ENCODE measurements at places on chromosomes 16 and 17.

- DNase-seq, result no peak
Observed at GRCh38 chr17:726271-726919, 6.0 kb upstream of the TLCD3A start.

GRCh38 chr16:84416407-84417321, 48.3 kb downstream of the ATP2C2 start:
- DNase-seq, result no peak

- no peak for DNase-seq
Observed at GRCh38 chr17:69358688-69359596, 32.0 kb upstream of the ABCA5 start.

DNA sequence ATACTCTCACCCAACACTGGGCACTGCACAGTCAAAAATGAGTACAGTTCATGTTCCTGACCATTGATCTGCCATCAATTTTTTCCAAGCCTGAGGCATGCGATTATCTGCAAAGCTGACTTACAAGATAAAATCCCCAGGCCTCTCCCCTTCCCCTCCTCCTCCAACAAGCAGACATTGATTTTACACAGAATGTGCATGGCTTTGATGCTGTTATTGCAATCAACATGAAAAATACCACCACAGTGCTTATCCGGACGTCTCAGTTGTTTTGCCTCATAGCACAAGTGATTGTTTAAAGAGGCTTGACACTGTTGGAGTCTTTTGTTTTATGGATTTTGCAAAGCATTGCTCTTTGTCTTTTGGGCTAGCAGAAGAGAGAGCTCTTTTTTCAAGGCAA, 163.8 kb downstream of the TOX3 start:
- DNase-seq, result no peak

DNA sequence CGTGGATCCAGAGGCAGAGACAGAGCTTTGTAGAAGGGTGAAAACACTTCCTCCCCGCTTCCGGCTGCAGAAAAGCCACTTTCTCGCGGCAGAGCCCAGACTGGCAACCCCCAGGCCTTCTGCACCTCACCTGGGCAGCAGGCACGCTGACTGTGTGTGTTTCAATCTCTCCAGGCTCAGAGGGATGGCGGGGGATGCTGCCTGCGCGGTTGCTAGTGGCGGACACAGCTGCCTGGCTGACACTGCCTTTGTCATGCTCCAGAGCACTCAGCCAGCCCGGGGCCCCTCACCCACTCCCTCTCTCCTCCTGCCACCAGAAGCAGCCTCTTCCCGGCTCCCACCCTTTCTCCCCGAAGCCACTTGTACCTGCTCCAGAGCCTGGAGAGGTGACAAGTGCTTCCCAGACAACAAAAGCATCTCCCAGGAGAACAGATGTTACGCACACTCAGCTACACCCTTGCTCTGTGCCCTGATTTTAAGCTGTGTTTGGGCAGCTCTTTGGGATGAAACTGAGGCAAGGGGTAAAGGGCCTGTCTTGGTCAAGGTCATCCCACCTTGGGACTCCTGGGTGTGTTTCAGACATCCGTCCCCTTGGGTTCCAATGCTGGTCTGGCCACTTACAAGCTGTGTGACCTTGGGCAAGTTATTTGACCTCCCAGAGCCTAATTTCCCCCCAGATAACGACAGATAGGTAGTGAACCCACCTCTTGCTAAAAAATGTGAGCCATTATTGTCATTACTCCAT, 9.2 kb upstream of the GLIS2 start:
- DNase-seq, result peak; percentile 42

- no peak for DNase-seq
Observed at GRCh38 chr17:62126292-62126691, 61.2 kb upstream of the MED13 start.

- DNase-seq, result no peak
Observed at GRCh38 chr17:8436844-8437171, 1.1 kb downstream of the NDEL1 start.

GRCh38 chr17:27485125-27485524, 28.9 kb downstream of the KSR1 start:
- DNase-seq, result no peak
